ENCODE measurements at places on chromosomes 16 and 17. TPM values are rescaled to one million over a fixed set of nuclear protein-coding genes. Genes with fewer than 3 reads are reported as not detected.

ATP2A1 gene
- total RNA-seq = 0.89 TPM

KRT24 gene
- 0.53 TPM for total RNA-seq

MATCAP1 gene
- total RNA-seq = 25.7 TPM

PABPN1L gene
- total RNA-seq = not detected

DNA sequence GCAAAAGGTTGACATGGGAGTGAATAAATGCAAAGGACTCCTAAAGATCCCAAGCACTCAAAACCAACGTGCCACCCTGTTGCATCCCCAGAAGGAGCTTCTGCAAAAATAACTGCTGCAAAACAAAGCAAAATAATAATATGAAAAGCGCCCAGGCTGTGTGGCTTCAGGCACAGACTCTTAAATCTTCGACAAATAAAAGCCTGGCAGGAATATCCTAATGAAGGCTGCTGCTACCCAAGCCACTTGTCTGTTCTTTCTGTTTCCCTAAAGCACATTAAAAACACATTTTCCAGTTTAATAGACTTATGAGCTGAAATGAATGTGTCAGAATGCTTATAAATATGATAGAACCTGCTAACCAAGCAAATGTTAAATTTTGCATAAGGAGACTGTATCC is 154.0 kb downstream of the SLC39A11 start:
- no peak for DNase-seq

DNA sequence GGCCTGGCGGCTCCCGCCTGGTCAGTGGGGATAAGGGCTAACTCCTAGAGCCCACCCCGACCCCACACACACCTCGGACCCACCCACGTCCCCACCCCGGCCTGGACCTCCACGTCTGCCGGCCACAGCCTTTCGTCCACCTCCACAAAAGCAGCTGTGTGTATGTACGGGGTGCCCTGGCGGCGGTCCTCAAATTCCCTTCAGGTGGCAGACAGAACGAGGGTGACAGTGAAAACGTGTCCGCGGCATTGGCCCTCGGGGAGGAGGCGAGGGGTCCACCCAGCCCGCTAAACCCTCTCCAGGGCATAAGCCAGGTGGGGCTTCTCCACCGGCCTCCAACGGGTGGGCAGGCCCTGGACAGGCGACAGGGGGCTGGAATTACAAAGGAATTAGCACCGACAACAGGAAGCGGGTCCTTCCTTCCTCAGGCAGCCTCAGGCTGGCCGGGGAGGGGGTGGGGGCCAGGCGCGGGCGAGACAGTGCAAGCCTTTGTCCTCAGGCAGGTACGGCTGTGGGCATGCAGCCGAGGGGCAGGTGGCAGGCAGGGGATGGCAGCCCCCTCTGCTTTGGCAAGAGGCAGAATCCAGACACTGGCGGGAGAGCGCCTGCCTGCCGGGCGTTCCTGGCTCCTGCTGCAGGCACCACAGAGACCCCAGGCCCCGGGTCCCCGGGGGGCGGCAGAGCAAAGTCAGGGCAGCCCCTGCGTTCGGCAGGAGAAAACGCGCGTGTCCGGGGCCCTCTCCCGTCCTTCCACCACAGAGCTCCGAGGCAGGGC is 12.3 kb upstream of the PITPNA start:
- DNase-seq = peak; percentile 76

DNA sequence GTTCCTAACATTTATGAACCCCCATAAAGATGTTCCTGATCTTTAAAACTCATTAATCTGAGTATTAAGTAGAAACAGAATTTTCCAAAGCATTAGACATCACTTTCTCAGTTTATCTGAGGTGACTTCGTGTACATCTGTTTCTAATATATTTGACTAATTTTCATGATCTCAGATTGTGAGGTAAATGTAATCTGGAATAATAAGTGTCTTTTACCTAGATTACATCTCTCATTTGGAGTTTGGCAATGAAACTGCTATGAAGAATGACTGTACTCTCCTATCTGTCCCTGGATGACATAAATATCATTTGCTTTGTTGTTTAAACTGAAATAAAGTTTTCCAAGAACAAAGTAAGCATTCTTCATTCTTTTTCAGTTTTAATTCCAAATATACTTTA is 55.3 kb downstream of the GDPD1 start:
- no peak for DNase-seq

- no peak for DNase-seq
These were observed 188.1 kb upstream of the CCL2 start for GRCh38 chr17:34067011-34067410.

LGALS9B gene
- total RNA-seq = not detected

DNA sequence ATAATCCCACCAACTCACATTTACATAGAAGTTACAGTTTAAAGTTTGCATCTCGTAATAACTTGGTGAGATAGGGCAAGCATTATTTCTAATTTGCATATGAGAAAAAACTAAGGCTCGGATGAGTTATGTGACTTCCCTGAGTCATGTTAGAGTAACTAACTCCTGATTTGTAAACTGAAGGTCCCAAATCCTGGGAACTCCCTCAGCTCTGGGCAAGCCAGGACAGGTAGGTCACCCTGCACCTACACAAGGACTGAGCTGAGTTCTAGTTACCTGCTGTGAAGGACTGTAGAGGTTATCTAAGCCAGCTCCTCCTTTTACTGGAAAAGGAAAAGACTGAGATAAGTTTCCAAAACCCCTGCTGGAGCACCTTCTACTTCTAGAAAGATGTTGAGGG is 92.1 kb upstream of the HLF start:
- no peak for DNase-seq

DNA sequence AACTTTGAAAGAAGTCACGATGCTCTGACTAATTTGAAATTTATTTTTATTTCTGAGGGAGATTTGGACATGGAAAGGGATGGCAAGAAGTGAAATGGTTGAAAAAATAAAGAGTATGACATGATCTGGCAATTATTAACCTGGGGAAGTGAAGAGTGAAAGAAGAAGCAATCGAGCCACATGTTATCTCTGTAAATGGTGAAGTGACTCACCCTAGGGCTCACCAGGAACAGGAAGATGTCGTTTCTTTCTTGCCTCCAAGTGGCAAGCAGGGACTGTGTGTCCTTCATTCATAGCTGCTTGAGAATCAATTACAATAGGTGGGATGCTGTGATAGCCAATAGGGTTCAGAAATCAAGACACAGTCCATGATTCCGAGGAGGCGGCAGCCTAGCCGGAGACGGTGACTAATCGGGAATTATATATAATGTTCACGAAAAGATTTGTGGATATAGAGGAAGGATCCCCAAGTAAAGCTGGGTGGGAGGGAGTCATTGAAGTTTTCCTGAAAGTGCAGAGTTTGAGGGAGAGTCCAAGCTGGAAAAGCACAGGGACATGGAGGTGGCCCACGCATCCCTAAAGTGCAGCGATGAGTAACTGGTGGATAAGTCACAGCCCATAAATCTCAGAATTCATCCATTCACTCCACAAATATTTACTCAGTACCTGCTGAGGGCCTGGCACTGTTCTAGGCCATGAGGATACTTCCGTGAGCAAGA is 18.2 kb upstream of the KRT20 start:
- DNase-seq = no peak

DNA sequence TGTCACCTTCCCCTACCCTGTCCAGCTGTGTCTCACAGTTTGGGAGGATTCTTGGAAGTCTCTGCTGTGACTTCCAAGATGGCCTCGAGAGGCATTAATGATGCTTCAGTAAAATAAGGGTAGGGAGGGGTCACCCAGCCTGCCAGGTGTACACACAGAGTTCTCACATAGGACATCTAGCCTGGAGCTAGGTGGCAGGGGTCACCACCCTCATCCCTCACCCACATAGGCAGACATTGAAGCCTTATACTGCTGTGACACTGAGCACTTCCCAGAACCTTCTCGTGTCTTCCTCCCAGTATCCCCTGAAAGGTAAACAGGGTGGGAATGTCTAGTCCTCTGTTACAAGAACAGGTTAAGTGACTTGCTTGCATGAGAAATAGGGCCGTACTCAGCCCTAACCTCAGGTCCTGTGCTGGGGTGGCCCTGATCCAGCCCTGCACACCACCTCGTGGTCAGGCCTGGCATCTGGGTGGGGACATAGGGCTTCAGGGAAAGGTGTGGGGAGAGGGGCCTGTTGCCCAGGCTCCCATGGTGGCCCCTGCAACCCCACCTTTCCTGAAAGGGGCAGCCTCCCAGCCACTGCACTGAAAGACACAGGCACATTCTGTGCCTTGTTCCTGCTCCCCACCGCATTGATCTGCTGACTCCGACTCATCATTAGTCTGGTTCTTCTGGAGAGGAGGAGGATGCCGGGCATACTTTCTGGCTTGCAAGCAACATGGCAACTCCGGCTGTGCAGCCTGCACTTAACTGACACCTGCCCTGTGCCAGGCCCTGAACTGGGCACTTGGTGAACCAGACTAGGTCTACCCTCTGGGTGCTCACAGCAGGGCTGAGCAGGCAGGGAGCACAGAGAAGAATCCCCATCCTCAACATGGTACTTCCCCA is 3.6 kb upstream of the MMP15 start:
- DNase-seq = no peak

CASKIN1 gene
- total RNA-seq = 1.6 TPM

GRCh38 chr17:58336456-58337209 is 8.0 kb upstream of the TSPOAP1 start:
- no peak for DNase-seq

SCARF1 gene
- total RNA-seq = 25.2 TPM

DNA sequence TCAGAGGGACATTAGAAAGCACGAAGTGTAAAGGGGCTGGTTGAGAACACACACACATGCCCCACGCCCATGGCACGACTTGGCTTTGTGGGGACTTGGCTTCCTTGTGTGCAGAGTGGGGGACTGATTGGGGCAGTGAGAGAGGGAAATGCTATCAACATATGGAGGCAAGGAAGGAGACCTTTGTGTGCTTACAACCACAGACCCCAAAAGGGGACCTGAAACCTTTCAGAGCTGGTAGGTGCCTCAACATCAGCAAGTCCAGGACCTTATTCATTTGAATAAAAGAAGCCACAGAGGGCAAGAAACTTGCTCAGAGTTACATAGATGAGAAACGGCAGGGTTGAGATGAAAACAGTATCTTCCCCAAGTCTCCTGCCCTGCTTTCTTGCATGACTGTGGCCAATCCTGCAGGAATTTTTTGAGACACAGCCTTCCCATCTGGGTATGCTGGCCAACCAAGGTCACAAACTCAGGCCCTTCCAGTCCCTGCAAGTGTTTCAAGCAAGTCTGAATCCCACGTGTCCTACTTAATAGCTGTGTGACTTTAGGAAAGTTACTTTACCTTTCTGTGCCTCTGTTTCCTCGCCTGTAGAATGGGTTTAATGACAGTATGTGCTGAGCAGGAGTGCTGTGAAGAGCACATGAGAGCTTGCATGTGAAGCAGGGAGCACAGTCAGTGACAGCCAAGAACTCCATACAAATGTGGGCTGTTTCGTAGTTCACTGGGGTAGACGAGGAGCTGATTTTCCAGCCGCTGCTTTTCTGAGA is 26.2 kb downstream of the C16orf78 start:
- no peak for DNase-seq

GNAO1 gene
- 7.9 TPM for total RNA-seq

DNA sequence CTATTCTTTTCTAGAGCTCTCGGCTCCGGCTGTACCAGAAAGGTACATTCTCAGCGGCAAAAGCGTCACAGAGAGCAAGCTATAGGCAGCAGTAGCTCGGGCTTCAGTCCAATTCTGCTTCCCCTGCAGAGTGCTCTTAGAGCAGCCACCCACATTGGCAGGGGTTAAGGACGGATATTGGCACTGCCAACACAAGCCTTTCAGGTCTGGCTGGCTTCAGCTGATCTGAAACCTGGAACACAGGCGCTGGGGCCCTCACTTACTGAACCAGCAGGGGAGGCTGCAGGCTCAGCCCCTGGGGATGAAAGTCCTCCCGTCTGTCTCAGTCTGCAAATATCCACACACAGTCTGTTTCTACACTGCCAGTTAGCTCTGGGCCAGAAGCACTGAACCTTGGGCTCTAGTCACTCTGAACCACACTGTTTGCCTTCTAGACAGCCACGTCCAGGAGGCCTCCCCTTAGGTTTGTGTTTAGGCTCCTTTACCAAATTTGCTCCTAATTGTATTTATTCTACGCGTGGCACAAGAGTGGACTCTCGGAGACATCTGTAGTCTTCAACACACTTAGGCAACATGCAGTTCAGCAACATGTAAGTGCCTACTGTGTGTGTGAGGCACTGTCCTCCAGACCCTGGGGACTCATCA is 40.1 kb downstream of the HIC1 start:
- DNase-seq = no peak

SNX20 gene
- 2.6 TPM for total RNA-seq

- DNase-seq = no peak
These were observed 228.0 kb downstream of the C16orf78 start for GRCh38 chr16:49601576-49601975.

LITAFD gene
- total RNA-seq = not detected

GRCh38 chr17:29977836-29978235 is 36.4 kb downstream of the EFCAB5 start:
- no peak for DNase-seq

ZNF207 gene
- total RNA-seq = 169 TPM

LDHD gene
- 12.1 TPM for total RNA-seq

MYO15A gene
- total RNA-seq = 4.4 TPM

CD300H gene
- not detected for total RNA-seq

BCL6B gene
- total RNA-seq = 24.5 TPM
